ENCODE measurements at places on chromosomes 13 and 19. TPM values are rescaled to one million over a fixed set of nuclear protein-coding genes. Genes with fewer than 3 reads are reported as not detected.

The KIR2DL4 gene
- total RNA-seq = not detected

DNA sequence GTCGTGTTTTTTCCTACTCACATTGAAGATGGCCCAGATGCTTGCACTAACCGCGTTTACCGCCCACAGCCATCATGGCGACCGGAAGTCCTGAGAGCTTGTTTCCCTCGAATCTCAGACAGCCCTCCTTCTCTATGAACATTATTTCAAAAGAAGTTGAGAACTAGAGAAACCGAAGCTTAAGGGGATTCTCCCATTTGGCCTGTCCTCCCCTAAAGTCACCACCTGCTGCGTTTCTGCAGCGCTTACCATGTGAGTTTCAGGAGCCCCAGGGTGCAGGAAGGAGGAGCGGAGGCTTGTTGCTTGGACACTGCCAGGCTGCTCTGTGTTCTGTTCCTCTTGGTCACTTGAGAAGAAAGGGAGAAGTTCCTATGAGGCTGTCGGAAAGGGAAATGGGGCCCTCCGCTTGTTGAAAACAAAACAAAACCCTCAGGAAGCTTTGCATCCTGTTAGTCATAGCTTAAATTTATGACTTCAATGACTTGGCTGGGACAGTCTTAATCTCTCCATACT, 6.2 kb downstream of the CARD8 start:
- peak overlapping the region; percentile 12 for H3K4me3 ChIP-seq
- peak overlapping the region; percentile 78 for H3K27ac ChIP-seq
- H3K27me3 ChIP-seq = no peaks in the 10 kb centered on the region
- peak; percentile 34 for DNase-seq
- no peaks in the 10 kb centered on the region for H3K36me3 ChIP-seq

The FFAR3 gene
- total RNA-seq = not detected

- H3K4me1 ChIP-seq = peaks cover 8% of the 10 kb centered on the region
- H3K36me3 ChIP-seq = no peaks in the 10 kb centered on the region
- H3K27ac ChIP-seq = no peak overlapping the region
- H3K4me3 ChIP-seq = no peak overlapping the region
- H3K27me3 ChIP-seq = no peaks in the 10 kb centered on the region
These were observed 34.7 kb downstream of the TSSK6 start for GRCh38 chr19:19480688-19481087.

The TMIGD2 gene
- total RNA-seq = not detected

DNA sequence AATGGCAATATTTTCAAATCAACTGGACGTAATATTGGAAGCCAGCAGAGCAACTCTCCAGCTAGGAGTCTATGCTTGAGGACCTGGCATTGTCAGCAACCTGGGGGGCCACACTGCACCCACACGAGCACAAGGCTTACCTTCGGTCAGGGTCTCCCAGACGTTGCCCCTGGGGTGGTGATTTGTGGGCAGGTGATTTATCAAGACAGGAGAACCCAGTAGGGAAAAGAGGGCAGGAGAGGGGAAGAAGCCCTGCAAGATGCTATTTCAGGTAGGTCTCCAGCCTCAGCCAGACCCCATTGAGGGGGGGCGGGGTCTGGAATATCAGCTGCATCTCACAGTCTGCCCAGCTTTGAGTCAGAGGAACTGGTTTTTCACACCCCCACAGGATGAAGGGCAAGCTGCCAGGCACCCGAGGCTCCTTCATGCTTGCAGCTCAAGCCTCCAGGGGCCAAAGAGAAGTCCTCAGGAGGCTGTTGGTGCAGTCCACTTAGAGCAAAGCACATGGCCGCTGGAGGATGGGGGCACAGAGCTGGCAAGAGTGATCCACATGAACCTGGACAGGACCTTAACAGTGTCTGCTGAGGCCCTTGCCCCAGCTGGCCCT, 80.9 kb upstream of the UQCRFS1 start:
- no peak overlapping the region for H3K4me3 ChIP-seq
- no peak for DNase-seq
- H3K4me1 ChIP-seq = no peaks in the 10 kb centered on the region
- no peaks in the 10 kb centered on the region for H3K27me3 ChIP-seq
- no peak overlapping the region for H3K27ac ChIP-seq

- no peak for DNase-seq
- H3K36me3 ChIP-seq = no peaks in the 10 kb centered on the region
- H3K27me3 ChIP-seq = no peaks in the 10 kb centered on the region
- H3K4me3 ChIP-seq = no peak overlapping the region
- no peak overlapping the region for H3K27ac ChIP-seq
- no peaks in the 10 kb centered on the region for H3K4me1 ChIP-seq
These were observed 47.0 kb downstream of the ZNF44 start for GRCh38 chr19:12247644-12248222.

DNA sequence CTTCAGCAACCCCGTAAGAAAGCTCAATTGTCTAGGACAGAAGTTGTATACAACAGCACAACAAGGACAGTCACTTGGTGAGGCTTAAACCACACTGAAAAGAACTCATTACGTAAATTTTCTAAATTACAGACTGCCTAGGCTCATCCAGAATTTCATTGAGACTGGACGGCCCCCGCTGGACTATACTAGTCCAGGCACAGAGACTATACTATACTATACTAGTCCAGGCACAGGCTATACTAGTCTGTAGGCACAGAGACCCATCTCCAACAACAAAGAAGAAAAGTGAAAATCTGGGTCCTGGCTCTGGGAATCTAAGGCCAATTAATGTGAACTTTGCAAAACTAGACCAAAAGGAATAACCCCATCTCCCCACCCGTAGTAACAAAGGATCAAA, 700 bp downstream of the ZNF816 start:
- no peaks in the 10 kb centered on the region for H3K27me3 ChIP-seq
- H3K36me3 ChIP-seq = peaks cover 5% of the 10 kb centered on the region
- peak overlapping the region; percentile 59 for H3K4me3 ChIP-seq
- peak overlapping the region; percentile 54 for H3K27ac ChIP-seq
- no peaks in the 10 kb centered on the region for H3K4me1 ChIP-seq

DNA sequence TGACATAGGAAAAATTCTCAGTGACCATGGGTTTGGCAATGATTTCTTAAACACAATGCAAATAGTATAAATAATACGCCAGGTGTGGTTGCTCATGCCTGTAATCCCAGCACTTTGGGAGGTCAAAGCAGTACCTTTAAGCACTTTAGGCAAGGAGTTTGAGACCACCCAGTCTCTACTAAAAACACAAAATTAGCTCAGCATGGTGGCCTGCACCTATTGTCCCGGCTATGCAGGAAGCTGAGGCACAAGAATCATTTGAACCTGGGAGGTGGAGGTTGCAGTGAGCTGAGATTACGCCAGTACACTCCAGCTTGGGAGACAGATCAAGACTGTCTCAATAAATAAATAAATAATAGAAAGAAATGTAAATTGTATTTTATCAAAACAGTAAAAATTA, 356.5 kb upstream of the SLITRK6 start:
- H3K36me3 ChIP-seq = no peaks in the 10 kb centered on the region
- no peak overlapping the region for H3K27ac ChIP-seq
- no peaks in the 10 kb centered on the region for H3K4me1 ChIP-seq
- DNase-seq = no peak

The OLFM4 gene
- total RNA-seq = 489 TPM

DNA sequence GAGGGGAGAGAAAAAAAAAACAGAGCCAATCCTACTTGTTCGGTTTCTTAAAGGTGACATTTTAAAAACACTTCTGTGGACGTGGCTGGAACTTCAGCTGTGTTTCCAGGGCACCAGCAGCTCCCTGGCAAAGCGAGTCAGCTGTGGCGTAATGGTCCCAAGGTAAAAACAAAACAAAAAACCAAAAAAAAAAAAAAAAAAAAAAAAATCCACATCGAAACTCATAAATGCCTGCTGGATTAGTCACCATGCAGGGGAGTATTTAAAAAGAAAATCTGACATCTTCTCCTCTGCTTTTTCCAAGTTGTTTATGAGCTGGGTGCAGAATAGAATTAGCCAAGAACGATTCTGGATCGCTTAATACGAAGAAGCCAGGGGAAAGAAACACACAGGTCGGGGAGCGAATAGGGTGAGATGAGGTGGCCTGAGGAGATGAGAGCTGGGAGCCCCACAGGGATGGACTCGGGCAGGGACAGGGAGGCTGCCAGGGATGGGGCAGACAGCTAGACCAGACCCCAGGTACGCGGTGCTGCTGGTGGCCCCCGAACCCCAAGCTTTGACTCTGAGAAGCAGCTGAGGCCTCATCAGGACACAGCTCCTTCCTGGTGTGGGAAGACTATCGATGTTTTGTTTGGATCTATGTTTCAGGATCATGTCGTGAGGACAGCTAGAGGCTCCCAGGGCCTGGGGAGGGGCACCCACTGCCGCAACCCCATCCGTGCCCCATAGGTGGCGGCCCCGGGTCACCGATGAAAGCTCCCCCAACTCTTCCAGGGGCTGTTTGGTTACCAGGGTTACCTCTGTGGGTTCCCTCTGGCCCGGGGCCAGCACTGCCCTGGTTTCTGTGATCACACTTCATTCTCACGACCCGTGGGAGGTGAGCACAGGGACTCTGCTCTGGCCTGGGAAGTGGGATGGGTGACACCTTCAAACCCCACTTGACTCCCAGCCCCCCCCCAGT, 3.1 kb upstream of the CTXN1 start:
- H3K36me3 ChIP-seq = peaks cover 24% of the 10 kb centered on the region
- no peak overlapping the region for H3K4me3 ChIP-seq
- no peaks in the 10 kb centered on the region for H3K27me3 ChIP-seq
- H3K4me1 ChIP-seq = no peaks in the 10 kb centered on the region

DNA sequence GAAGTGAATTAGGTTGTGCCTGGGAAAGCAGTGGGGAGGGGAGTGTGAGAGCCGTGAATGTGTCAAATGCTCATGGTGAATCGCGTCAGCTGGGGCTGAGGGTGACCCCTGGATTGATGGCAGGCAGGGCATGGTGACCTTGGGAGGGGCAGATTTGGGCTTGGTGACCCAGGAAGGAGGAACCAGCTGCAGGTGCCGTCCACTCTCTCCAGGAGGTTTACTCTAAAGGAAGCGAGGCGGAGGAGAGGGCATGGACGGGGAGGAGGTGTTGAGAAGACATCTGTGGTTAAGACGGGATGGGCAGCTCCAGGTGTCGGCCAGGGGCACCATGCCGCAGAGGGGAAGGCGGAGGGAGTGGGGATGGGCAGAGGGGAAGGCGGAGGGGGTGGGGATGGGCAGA, 28.7 kb downstream of the TMEM255B start:
- DNase-seq = no peak
- H3K27ac ChIP-seq = no peak overlapping the region
- H3K36me3 ChIP-seq = no peaks in the 10 kb centered on the region
- H3K4me1 ChIP-seq = no peaks in the 10 kb centered on the region
- H3K4me3 ChIP-seq = no peak overlapping the region

DNA sequence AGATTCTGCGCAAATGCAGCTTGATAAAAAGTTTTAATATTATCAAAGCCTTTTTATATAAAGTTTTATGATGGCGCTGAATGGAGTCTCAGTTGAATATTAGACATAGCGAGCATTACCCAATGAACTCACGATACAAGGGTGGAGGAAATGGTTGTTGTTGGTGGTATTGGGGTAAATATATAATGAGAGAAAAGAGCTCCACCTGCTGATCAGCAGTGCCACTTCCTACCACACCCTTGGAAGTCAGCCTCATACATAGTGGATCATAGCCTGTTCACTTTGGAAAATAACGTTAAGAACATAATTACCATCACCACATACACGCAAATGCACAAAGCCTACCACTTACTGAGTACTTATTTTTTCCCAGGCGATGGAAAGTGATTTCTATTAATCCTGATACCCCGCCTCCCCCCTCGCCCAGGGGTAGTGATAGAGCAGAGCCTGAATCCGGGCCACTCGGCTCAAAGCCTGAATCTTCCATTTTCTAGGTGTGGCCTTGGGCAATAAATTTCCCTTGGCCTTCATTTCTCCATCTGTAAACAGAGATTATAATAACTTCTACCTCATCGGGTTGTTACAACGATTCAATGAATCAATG, 358.3 kb downstream of the KLF5 start:
- H3K27ac ChIP-seq = no peak overlapping the region
- H3K4me1 ChIP-seq = no peaks in the 10 kb centered on the region
- H3K27me3 ChIP-seq = no peaks in the 10 kb centered on the region
- H3K36me3 ChIP-seq = no peaks in the 10 kb centered on the region

DNA sequence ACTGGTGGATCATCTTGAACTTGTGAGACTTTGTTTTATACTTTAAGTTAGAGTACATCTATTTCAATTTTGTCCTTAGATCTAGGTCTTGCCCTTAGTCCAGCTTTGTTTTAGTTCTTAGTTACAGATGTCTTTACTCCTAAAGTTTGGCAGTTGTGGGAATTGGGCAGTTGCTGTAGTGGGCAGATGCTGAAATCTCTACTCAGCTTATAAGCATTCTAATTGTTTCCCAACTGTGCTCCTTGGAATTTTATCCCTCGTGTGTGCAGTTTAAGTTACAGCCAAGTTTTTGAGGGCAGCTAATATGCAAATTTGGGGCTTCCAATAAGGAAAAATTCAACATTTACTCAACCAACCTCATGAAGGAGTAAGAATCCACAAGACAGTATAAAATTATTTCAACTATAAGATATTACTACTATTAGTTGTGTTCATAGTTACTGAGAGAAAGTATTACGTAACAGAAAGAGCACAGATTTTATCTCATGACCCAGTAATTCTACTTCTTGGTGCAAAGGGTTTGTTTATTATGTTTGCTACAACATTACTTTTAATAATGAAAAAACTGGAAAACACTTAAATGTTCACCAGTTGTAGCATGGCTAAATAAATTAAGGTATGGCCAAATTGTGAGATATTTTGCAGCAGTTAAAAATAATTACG, 32.9 kb downstream of the CCDC122 start:
- DNase-seq = no peak
- H3K27ac ChIP-seq = no peak overlapping the region
- no peaks in the 10 kb centered on the region for H3K36me3 ChIP-seq
- H3K4me1 ChIP-seq = no peaks in the 10 kb centered on the region
- H3K27me3 ChIP-seq = no peaks in the 10 kb centered on the region

The LRP3 gene
- total RNA-seq = 14.6 TPM

DNA sequence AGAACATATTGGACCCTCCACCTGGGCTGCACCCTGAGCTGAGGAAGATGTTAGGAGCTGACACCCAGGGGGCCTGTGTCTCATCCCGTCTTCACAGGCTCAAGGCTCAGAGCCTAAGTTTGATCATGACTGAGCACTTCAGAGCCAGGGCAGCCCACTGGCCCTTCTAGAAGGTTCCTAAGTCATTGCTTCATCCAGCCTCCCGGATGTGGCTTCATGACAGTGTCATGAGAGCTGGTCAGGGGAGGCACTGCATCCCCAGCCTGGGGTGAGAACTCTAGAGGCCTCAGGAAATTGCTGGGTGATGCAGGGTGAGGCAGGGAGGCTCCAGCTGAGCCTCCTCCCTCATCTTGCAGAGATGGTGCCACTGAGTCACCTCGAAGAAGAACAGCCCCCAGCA, 24.9 kb upstream of the PIK3R2 start:
- H3K4me3 ChIP-seq = no peak overlapping the region
- no peak overlapping the region for H3K27ac ChIP-seq
- H3K27me3 ChIP-seq = no peaks in the 10 kb centered on the region
- no peaks in the 10 kb centered on the region for H3K4me1 ChIP-seq
